ENCODE measurements at places on chromosomes 5 and 9. TPM values are rescaled to one million over a fixed set of nuclear protein-coding genes. Genes with fewer than 3 reads are reported as not detected.

The HBEGF gene
- 24.3 TPM for total RNA-seq

The EGFLAM gene
- not detected for total RNA-seq

The LCN1 gene
- not detected for total RNA-seq

The TLR4 gene
- total RNA-seq = 0.10 TPM

GRCh38 chr5:177600508-177601018, 631 bp downstream of the B4GALT7 start:
- DNase-seq = no peak

DNA sequence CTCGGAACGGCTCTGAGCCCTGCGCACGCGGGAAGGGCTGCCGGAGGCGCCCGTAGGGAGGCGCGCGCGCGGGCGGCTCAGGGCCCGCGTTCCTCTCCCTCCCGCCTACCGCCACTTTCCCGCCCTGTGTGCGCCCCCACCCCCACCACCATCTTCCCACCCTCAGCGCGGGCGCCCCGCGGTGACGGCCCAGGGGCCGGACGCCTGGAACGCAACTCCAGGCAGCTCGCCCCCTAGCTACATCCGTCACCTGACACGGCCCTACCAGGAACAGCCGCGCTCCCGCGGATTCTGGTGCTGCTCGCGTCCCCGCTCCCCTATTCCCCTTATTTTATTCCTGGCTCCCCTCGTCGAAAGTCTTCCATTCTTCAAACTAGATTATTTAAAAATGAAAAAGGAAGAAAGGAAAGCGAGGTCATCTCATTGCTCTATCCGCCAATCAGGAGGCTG, at the start of gene CDKN2B-AS1:
CDKN2B-AS1 (plus strand) TSS at position 236 of the 450 bp plus-strand sequence.
- DNase-seq = no peak

GRCh38 chr9:124263213-124263612, 5.5 kb downstream of the NEK6 start:
- DNase-seq = no peak

Measured in naive thymus-derived CD4-positive, alpha-beta T cell (primary cell).